ENCODE measurements at places on chromosomes 7 and 10. TPM values are rescaled to one million over a fixed set of nuclear protein-coding genes. Genes with fewer than 3 reads are reported as not detected.

ATOH7 gene
- not detected for total RNA-seq

GIMAP4 gene
- 202 TPM for total RNA-seq

- DNase-seq = no peak
Observed at GRCh38 chr10:11012421-11013295, 5.0 kb upstream of the CELF2 start.

DNA sequence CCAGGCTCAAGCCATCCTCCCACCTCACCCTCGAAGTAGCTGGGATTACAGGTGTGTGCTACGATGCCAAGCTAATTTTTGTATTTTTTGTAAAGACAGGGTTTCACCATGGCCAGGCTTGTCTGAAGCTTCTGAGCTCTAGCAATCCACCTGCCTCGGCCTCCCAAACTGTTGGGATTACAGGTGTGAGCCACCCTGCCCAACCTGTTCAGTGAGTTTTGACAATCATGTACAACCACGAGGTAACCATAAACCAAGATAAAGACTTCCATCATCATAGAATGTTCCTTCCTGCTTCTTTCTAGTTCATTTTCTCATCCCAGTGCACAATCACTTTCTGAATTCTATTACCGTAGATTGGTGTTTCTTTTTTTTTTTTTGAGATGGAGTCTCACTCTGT is 30.5 kb upstream of the MKRN1 start:
- no peak for DNase-seq

GRCh38 chr10:23535381-23535780 is 96.5 kb downstream of the OTUD1 start:
- no peak for DNase-seq

GRCh38 chr10:75865413-75866299 is 434.2 kb downstream of the LRMDA start:
- no peak for DNase-seq

FEZF1 gene
- not detected for total RNA-seq

DNA sequence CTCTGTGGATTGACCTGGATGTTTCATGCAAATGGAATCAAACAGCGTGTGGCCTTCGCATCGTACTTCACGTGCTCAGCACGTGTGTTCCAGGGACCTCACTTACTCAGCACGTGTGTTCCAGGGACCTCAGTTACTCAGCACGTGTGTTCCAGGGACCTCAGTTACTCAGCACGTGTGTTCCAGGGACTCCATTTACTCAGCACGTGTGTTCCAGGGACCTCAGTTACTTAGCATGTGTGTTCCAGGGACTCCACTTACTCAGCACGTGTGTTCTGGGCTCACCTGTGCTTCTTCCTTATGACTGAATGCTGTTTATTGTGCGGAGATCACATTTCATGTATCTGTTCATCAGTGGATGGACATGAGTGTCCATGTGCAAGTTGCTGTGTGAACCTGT is 22.0 kb downstream of the INPP5A start:
- no peak for DNase-seq

- no peak for DNase-seq
Observed at GRCh38 chr7:77791336-77791735, 6.9 kb downstream of the TMEM60 start.

DNA sequence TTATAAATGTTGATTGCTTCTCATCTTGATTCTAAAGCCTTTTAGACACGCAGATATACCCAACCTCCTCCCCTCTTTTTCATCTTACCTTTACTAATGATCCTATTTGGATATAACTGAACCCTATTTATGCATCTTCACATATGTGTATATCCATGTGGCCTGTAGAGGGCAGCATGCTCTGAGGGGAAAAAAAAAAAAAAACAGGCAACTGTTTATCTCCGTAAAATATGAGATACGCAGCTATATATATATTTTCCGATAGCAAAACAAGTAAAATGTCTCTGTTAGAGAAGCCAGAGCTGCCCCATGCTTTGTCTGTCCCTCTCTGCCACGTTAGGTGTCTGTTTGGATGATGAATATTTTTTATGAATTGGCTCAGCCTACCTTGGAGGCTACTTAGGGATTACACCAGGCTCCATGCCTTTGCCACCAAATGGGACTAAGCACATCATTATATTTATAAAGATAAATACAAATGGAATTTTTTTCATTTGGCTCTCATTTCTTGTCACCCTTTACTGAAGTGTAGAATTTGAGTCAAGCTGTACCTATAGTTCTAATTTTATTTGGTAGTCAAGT is 174.8 kb upstream of the FZD1 start:
- no peak for DNase-seq

DNA sequence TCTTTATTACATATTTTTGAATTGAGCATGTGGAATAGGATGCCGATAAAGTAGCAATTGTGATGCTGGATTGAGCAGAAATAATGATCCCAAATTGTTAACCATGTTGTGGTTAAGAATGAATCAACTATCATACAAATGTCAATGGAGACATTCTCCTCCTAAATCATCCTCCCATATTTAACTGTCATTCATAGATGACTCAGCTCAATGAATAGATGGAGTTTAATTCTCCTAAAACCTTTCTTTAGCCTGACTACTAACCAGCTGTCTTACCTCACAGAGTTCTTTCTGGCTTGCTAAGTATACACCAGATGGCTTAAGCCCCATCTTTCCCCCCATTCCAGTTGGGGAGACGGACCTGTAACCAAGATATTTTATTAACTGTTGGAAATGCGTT is 23.4 kb upstream of the NPS start:
- no peak for DNase-seq

- DNase-seq = no peak
Observed at GRCh38 chr7:26480156-26480555, 188.5 kb downstream of the SNX10 start.

- DNase-seq = no peak
Observed at GRCh38 chr10:92850185-92850584, 1.9 kb downstream of the EXOC6 start.

MOSPD3 gene
- total RNA-seq = 28.0 TPM

ADAM12 gene
- total RNA-seq = 1.2 TPM

DNA sequence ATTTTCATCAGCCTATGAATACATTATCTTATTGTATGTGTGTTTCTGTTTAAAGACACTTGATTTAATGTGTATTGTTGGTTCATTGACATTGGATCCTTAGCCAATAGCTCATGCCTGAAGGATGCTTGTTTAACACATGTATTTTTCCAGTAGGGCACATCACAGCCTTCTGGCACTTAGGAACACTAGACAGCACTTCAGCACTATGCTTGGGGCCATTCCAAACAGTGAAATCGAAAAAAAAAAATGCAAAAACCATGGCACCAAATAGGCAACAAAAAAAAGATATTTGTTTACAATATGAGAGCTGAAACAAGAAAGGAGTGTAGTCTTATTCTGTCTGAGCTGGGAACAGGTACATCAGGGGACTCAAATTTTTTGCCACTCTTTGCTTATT is 262.8 kb downstream of the SLC25A13 start:
- no peak for DNase-seq

GRCh38 chr10:79342295-79342761 is 4.9 kb upstream of the PPIF start:
- DNase-seq = no peak

DNA sequence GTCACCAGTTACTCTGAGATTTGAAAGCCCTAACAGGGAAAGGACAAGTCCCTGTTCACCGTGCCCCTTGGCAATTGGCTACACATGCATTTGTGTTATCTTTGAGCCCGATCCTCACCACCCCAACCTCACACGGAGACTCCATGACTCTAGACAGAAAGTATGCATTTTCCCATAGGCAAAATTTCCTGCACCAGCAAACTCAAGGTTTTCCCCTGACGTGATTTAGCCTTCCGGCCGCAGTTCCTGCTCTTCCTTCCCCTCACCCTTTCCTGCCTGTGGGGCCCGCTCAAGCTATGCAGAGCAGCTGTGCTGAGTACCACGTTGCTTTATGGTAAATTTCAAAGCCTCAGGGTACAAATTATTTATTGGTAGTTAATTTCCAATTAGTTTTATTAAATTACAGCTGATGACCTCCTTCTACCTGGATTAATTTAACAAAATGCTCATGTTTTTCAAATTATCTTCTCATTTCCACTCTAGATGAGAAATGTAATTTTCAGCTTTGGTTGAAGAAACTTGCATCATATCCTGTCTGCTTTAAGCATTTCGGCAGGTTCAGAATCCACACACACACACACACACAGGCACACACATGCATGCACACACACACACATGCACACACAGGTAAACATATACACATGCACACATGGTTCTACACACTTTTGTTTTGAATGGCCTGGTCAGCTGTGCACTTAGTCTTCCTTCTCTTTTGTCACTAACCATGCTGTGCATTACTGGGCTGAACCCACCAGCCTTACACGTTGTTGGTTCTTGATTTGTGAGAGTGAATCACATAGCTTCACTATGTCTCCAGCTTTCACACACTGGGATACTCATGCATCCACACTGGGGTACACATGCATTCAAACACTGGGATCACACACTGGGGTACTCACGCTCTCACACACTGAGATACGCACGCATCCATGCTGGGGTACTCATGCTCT is 283.1 kb upstream of the PITRM1 start:
- no peak for DNase-seq

GRCh38 chr7:47651355-47652317 is 69.7 kb upstream of the TNS3 start:
- DNase-seq = no peak

GRCh38 chr7:137820677-137821420 is 25.9 kb downstream of the DGKI start:
- no peak for DNase-seq

- DNase-seq = no peak
Observed at GRCh38 chr10:71542478-71542877, 145.8 kb downstream of the CDH23 start.

DNA sequence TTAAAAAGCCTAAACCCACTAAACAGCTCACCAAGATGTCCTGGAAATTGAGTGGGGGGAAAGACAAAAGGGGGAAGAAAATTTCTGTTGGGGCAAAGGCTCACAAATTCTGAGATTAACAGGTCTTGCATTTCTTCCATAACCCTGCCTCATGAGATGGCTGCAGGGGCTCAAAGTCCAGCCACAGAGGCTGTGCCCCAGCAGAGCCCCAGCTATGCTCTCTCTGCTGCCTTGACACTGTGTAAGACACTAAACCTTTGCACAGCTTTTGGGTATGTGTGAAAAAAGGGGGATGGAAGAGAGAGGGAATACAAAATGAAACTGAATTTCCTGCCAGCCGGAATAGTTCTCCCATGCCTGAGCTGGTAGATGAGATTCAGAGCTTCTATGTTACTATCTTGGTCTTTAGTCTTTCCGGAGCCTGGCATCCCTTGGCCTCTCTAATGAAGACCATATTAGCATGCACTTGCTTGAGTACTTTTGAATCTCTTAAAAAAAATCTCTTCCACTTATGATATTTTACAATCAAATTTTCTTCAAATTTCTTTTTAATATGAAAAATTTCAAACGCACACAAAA is 240.0 kb upstream of the IMMP2L start:
- DNase-seq = no peak

DNA sequence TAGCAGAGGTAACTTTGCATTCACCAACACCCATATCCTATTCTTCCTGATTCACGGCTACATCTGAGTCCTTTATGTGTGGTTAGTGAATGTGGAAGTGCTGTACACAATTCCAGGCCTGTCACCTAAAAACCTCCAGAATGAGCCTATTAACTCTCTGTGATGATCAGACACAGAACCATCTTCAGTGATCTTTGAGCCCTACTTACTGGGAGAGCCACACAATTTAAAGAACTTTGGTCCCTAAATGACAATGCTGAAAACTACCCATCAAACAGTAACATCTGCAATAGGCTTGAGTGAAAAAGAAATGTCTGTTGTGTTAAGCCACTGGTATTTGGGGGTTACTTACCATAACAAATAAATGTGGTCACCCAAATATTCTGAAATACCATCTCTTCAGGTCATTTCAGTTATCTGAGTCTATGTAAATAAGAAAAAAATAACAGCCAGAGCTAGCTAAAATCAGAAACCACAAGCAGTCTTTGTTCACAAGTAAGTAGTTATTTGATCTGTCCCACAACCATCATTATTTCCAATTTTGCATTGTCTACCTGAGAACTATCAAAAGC is 145.7 kb downstream of the HGF start:
- DNase-seq = no peak

DNA sequence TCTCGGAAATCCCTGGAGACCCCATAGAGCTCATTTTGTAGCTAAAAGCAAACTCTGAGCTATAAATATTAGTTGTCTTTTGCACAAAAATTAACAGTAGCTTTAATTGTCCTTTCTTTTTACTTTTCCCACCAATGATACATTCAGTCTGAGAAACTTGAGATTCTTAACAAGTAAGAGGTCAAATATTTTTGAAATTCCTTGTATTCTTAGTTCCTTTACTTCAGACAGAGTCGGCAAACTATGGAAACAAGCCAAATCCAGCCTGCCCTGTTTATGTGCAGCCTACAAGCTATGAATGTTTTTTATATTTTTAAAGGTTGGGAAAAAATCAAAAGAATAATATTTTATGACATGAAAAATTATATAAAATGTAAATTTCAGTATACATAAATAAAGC is 146.6 kb downstream of the CTNNA3 start:
- DNase-seq = no peak

SHH gene
- total RNA-seq = not detected

OR2A42 gene
- total RNA-seq = not detected

CHPF2 gene
- 26.7 TPM for total RNA-seq

GRCh38 chr10:35927990-35928488 is 285.9 kb upstream of the FZD8 start:
- no peak for DNase-seq

- DNase-seq = peak; percentile 62
Observed at GRCh38 chr7:138981332-138982203, at the start of gene KIAA1549. TSS of gene KIAA1549 (minus strand) at chr7:138981389. CDS start at chr7:138981269, 120 bp downstream.
